ENCODE measurements at places on chromosomes 7 and 10. TPM values are rescaled to one million over a fixed set of nuclear protein-coding genes. Genes with fewer than 3 reads are reported as not detected.

Gene ABCA13
- total RNA-seq: not detected

Gene RBM28
- 34.8 TPM for total RNA-seq

Gene HUS1
- 24.3 TPM for total RNA-seq

DNA sequence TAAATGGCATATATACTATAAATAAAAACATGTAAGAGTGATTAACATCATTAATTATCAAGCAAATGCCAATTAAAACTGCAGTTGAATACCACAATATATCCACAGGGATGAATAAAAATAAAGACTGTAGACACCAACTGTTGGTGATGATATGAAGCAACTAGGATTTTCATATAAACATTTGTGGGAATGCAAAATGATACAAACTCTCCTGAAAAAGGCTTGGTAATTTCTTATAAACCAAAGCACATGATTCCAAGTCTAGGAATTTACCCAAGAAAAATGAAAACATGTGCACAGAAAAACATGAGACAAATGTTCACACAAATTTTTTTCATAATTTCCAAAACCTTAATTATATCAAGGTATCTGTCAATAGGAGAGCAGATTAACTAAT is 448.1 kb downstream of the ETV1 start:
- DNase-seq: no peak

DNA sequence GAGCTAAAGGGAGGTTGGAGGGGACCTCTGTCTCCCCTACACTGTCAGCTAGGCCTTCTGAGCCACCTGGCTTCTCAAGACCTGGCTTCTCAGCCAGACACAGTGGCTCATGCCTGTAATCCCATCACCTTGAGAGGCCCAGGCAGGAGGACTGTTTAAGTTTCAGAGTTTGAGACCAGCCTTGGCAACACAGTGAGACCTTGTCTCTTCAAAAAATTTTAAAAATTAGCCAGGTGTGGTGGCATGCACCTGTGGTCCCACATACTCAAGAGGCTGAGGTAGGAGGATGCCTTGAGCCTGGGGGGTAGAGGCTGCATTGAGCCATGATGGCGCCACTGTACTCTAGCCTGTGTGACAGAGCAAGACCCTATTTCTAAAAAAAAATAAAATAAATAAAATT is 33.1 kb downstream of the PIP4K2A start:
- no peak for DNase-seq

DNA sequence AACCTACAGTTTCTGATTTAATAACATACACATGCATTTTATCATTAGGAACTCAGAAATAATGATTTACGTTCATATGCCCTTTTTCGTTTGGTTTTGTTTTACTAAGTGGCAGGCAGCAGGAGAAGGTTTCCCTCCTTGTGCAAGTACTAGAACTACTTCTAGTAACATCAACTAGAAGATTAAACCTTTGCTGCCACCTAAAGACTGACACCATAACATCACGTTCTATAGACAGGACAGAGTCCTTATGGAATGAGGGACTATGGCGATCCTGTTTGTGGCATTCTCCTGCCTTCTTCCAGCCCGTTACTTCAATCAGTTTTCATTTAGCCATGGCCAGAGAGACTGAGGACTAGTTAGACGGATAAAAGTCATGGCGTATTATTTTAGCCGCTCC is 53.2 kb downstream of the GAD2 start:
- no peak for DNase-seq

Gene XRCC2
- total RNA-seq: 0.45 TPM

Gene FOXL3
- not detected for total RNA-seq

Gene HACD1
- total RNA-seq: 157 TPM

DNA sequence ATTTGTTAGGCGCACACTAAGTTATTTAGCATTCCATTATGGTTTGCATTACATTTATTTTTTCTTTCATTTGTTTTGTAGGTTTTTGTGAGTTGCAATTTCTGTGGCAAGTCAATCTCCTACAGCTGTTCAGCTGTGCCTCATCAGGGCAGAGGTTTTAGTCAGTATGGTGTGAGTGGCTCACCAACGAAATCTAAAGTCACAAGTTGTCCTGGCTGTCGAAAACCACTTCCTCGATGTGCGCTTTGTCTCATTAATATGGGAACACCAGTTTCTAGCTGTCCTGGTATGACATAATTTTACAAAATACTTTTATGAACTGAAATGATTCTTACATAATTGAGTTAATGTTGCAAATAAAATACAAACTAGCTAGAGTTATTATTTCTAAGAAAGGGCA is 29.5 kb downstream of the MIOS start:
- no peak for DNase-seq

Data from right cardiac atrium (tissue), 5 donors.